Nucleus accumbens (tissue), 56 donors: ENCODE measurements at places on chromosomes 7 and 10.

- DNase-seq, result peak; percentile 26
Observed at GRCh38 chr7:91263384-91264045, 718 bp upstream of the FZD1 start.

DNA sequence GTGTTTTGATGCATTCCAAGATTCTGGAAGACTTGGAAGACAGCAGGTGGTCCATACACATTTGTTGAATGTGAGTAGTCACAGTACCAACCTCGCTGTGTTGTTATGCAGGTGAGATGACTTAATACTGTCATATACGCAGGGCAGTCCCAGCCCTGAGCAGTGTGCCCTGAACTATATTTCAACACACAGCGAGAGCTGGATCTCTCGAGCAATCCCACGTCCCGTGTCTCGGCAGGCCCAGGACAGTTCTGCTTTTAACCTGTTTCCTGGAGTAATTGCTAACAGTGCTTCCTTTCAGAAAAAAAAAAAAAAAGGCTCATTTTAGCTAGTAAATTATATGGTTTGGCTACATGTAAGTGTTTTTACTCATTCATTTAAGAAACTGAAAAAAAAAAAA, 179.7 kb downstream of the PRKCQ start:
- DNase-seq, result no peak

- DNase-seq, result no peak
Observed at GRCh38 chr10:114030140-114030539, 13.5 kb upstream of the ADRB1 start.

DNA sequence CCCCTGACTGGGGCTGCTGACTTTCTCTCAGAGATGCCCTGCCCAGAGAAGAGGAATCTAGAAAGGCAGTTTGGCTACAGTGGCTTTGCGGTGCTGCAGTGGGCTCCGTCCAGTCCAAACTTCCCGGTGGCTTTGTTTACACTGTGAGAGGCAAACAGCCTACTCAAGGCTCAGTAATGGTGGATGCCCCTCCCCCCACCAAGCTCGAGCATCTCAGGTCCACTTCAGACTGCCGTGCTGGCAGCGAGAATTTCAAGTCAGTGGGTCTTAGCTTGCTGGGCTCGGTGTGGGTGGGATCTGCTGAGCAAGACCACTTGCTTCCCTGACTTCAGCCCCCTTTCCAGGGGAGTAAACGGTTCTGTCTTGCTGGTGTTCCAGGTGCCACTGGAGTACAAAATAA, 734.5 kb upstream of the LRRN3 start:
- DNase-seq, result no peak

DNA sequence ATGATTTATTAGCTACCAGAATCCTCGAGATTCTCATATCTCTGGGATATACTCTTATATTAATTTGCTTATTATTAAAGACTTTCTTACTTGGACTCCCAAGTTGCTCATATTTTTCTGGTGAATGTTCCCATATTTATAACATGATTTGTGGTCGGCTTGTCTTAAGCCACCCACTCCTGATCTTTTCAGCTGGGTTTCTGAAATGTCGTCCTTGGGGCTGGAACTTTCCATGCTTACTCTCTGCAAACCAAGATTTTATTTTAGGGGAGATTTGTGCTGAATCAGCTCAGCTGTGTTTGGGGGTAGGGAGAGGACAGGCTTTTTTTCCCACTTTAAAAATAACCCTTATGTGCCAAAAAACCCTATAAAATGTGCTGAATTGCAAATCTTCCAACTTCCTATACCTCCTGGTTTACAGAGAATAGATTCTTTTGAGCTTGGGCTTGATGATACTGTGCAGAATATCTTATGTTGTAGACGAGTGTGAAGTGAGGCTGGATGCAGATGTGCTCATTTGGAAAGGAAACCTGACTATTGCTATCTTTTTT, 162.1 kb downstream of the SND1 start:
- no peak for DNase-seq

GRCh38 chr7:100483090-100483721, 521 bp upstream of the NYAP1 start:
- peak; percentile 62 for DNase-seq

GRCh38 chr10:61028861-61029361, 84.9 kb upstream of the RHOBTB1 start:
- DNase-seq, result no peak

- DNase-seq, result no peak
Observed at GRCh38 chr10:105615715-105616365, 974.8 kb downstream of the SORCS3 start.

DNA sequence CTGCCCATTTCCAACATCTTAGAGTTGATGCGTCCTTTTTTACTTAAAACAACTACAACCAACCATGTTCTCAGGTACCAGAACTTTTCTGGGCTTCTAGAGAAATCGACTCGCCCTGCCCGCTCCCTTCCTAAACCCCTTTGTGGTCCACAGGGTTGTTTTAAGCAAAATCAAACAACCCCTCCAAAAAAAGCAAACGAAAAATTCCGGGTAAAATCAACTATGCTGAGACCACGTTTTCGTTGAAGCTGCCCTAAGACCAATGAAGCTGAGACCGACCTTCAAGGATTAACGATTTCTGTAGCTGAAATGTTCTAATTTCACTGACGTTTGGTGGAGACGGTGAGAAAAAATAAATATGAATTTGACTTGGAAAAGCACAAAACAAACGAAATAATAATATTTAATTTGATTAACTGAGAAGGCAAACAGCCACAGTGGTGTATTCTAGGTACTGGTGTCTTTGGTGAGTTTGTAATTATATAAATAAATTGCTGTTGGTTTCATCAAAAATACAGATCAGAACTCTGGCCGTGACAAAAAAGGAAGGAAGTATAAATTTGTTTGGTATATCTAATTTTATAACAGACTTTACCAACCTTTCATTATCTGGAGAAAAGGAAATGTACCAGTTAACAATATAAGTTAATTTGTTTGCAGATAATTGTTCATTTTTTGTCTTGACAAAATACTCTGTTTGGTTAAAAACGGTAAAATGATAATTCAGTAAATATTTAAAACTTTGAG, 4.7 kb upstream of the IGF2BP3 start:
- DNase-seq, result no peak
